HuH-7.5 (cell line): ENCODE measurements at places on chromosomes 6 and 20.

DNA sequence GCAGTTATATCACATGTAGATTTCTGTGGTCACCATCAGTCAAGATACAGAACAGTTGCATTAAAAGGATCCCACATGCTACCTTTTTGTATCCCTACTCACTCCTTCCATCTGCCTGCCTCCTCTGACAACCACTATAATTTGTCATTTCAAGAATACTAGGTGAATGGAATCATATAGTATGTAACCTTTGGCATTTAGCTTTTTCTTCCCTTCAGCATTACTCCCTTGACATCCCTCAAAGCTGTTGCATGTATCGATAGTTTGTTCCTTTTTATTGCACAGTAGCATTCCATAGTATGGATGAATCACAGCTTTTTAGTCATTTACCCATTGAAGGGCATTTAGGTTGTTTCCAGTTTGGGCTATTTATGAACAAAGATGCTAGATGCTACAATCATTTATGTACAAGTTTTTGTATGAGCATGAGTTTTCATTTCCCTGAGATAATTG is 26.1 kb downstream of the NCOA7 start:
- DNase-seq: no peak

- no peak for DNase-seq
Observed at GRCh38 chr6:30997301-30997700, 13.0 kb upstream of the MUC22 start.

DNA sequence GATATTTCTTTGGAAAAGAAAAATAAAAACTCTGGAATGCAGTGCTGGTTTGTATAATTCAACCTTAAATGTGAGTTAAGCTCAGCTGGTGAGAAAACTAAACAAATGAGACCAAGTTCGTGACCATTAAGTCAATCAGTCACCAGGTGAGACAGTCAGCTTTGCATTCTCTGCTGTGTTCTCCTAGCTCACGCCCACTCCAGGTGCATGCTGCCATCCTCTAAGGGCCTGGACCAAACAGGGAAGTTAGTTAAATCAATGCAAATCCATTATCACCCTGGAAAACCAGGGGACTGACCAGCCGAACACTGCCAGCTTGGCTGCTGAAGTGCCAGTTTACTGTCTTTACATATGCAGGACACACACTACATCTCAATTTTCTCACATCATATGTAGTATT is 7.2 kb downstream of the TPBG start:
- no peak for DNase-seq

- DNase-seq: no peak
Observed at GRCh38 chr6:73264446-73264845, 1.4 kb upstream of the KHDC1 start.

DNA sequence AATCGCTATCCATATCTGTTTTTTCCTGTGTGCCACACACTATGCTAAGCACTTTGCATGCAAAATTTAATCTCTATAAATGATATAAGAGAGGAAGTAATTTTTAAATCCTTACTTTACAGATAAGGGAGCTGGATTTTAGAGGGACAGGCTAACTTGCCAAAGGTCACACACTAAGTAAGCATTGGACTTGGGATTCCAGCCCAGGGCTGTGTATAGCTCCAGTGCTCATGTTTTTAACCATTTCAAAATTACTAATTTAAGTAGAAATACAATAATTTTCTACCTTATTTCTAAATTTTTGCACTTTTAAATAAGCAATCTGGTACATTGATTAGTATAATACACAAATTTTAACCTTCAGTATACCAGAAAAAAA is 144.6 kb downstream of the UST start:
- DNase-seq: no peak

DNA sequence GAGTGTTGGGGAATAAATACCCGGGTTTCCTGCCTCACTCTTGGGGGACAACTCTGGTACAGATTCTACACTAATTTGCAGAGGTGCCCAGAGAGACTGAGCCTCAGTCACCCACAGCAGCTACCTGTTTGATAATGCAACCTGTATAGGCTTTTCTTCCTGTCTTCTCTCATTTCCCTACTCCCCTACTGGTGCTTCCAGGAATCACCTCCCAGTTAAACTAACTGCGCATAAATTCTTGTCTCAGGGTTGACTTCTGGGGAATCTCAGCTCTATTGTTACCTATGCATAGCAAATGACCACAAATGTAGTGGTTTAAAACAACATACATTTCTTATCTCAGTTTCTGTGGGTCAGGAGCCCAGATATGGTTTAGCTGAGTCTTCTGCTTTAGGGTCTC is 11.3 kb downstream of the OCSTAMP start:
- DNase-seq: no peak

DNA sequence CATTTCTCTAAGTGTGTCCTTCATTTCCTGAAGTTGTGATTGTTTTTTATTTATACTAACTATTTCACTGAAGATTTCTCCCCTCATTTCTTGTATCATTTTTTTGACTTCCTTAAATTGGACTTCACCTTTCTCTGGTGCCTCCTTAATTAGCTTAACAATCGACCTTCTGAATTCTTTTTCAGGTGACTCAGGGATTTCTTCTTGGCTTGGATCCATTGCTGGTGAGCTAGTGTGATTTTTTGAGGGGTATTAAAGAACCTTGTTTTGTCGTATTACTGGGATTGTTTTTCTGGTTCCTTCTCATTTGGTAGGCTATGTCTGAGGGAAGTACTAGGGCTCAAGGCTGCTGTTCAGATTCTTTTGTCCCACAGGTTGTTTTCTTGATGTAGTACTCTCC is 92.8 kb downstream of the ESR1 start:
- no peak for DNase-seq

DNA sequence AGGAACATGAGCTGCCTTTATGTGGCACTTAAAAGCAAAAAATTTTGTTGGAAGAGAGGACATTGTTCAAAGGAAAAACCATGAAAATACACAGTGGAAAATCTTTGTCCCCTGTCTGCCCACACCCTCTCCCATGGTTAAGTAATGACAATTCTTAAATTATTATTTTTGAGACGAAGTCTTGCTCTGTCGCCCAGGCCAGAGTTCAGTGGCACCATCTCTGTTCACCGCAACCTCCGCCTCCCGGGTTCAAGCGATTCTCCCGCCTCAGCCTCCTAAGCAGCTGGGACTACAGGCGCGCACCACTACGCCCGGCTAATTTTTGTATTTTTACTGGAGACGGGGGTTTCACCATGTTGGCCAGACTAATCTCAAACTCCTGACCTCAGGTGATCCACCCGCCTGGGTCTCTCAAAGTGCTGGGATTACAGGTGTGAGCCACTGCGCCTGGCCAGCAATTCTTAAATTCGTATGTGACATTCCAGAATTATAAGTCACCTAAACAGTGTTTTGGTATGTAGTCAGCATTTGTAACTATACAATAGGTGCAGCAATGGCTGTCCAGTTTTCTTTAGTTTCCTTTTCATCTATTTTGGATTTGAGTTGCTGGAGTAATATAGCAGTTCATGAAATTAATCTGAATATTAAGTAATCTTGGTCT is 636 bp upstream of the SSR1 start:
- no peak for DNase-seq

- DNase-seq: no peak
Observed at GRCh38 chr20:23697947-23698346, 9.1 kb upstream of the CST4 start.

DNA sequence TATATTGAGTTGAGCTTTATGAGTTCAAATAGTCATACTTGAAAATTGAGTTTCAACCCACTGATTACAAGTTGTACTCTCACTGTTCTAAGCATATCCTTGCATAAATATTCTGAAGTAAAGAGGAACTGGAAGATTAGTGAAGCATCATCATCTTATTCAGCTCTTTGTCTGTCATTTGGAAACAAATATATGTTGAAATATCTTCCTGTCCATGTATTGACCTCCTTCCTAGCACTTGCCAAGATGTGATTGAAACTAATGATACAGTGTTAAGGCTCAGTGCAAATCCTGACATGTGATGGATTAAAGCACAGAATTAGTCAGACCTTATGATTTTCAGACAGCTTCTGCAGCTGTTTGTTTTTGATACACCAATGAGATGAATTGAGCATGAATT is 434.3 kb downstream of the TBC1D32 start:
- DNase-seq: no peak

- DNase-seq: no peak
Observed at GRCh38 chr6:127462376-127462775, 3.2 kb upstream of the KIAA0408 start.

DNA sequence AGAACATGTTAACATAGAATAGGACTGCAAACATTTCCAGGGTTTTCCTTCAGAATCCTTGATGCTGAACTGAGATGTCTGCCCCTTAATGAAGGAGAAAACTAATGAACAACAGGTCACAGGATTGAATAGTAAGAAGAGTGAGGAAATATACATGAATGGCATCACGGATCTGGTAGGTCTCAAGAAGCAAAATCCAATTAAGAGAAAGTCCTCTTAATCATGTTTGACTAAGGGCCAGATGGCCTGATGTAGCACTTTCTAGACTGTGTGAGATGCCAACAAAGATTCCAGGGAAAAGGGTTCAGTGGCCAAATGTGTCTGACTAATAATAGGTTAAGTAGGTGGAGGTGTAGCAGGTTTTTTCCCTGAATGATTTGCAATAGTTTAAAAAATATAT is 13.7 kb upstream of the SHPRH start:
- DNase-seq: no peak

GRCh38 chr6:167554854-167555253 is 230.0 kb downstream of the TTLL2 start:
- no peak for DNase-seq

DNA sequence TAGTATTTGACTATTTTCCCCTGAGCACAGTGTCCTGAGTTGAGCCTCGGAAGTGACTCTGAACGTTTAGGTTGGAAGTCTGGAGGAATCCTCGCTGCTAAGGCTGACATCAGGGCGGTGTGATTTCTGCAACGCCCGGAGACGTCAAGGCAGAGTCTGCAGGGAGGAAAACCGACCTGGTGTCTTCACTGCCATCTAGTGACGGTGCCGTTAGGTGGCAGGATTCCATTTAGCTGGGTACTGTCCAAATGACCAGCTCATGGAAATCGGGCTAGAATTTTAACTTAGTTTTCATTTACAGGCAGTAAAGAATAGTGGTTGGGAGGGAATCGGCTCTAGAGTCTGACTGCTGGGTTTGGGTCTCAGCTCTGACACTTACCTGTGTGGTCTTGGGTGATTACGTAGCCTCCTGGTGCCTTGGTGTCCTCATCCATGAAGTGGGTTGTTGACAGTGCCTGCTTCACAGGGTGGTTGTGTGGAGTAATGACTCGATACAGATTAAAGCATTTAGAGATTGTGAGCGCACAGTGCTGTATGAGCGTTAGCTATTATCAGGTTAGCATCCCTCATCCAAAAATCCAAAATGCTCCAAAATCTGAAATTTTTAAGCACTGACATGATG is 35.0 kb downstream of the FOXF2 start:
- DNase-seq: peak; percentile 52
